ENCODE measurements at places on chromosomes 12 and 14.

- no peaks in the 10 kb centered on the region for H3K27me3 ChIP-seq
- H3K4me3 ChIP-seq: no peak overlapping the region
- H3K27ac ChIP-seq: no peak overlapping the region
- no peaks in the 10 kb centered on the region for H3K36me3 ChIP-seq
Observed at GRCh38 chr14:76236172-76237130, 84.7 kb downstream of the GPATCH2L start.

- H3K4me1 ChIP-seq: no peaks in the 10 kb centered on the region
- no peaks in the 10 kb centered on the region for H3K27me3 ChIP-seq
- H3K27ac ChIP-seq: no peak overlapping the region
- no peak overlapping the region for H3K4me3 ChIP-seq
- DNase-seq: no peak
- no peaks in the 10 kb centered on the region for H3K36me3 ChIP-seq
Observed at GRCh38 chr14:76100236-76100635, 51.5 kb upstream of the GPATCH2L start.

DNA sequence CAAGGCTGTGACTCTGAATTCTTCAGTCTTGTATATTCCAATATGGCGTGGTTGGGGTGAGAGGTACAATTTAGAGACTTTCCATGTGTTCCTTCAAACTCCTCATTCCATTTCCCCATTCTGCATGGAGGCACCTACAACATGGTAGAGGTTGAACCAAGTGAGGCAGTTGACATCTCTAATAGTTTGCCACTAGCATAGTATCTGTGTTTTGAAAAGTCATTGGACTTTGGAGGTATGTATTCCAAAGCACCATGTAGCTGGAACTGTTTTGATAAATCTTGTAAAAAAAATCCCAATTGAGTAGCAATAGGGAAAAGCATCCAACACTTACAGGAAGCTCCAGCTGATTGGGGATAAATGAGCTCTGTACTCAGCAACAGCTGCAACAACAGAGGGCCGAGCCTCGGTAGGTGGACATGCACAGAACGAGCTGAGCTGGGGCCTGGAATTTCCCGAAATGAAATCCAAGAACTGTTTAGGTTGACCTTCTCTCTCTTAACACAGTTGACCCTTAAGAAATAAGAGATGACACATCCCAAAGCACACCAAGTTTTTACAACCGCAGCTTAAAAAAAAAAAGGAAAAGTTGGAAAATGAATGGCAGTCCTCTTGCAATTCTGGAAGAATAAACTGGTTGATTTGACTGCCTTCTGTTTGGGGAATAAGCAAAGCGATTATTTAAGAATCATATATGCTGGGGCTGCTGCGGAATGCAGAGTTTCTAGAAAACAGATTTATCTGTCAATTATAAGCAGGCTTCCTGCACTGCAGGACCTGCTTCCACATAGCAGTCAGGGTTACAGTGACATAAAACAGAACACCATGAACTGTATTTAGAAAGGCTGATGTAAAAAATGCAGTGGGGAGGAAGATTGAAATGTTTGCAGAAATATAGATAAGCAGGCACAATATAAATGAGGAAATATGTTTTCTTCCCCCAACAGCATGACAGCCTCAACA is 194.6 kb upstream of the KRR1 start:
- no peaks in the 10 kb centered on the region for H3K27me3 ChIP-seq
- no peak overlapping the region for H3K4me3 ChIP-seq
- no peaks in the 10 kb centered on the region for H3K36me3 ChIP-seq
- no peaks in the 10 kb centered on the region for H3K4me1 ChIP-seq

- H3K4me1 ChIP-seq: no peaks in the 10 kb centered on the region
- DNase-seq: no peak
- no peaks in the 10 kb centered on the region for H3K36me3 ChIP-seq
- H3K4me3 ChIP-seq: no peak overlapping the region
- no peaks in the 10 kb centered on the region for H3K27me3 ChIP-seq
- H3K27ac ChIP-seq: no peak overlapping the region
Observed at GRCh38 chr12:71942703-71943102, 4.1 kb downstream of the TPH2 start.

GRCh38 chr12:104060791-104061190 is 3.5 kb upstream of the HCFC2 start:
- no peak overlapping the region for H3K27ac ChIP-seq
- no peaks in the 10 kb centered on the region for H3K36me3 ChIP-seq
- no peak overlapping the region for H3K4me3 ChIP-seq
- DNase-seq: no peak
- no peaks in the 10 kb centered on the region for H3K27me3 ChIP-seq

DNA sequence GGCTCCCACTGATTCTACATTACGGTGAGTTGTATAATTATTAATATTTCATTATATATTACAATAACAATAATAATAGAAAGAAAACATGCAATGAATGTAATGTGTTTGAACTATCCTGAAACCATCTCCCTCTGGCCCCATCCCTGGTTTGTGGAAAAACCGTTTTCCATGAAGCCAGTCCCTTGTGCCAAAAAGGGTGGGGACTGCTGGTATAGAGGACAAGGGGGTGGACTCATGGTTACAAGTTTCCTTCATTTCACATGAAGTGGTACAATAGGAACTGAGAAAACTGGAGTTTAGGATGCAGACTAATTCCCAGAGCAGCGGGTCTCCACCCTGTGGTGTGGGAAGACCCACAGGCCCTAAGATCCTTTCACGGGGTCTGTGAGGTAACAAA is 3.0 kb upstream of the C1RL start:
- DNase-seq: no peak
- H3K27me3 ChIP-seq: no peaks in the 10 kb centered on the region
- no peak overlapping the region for H3K4me3 ChIP-seq
- H3K36me3 ChIP-seq: no peaks in the 10 kb centered on the region

GRCh38 chr12:95070378-95070777 is 3.0 kb downstream of the NR2C1 start:
- no peak overlapping the region for H3K4me3 ChIP-seq
- DNase-seq: no peak
- no peaks in the 10 kb centered on the region for H3K27me3 ChIP-seq
- no peaks in the 10 kb centered on the region for H3K36me3 ChIP-seq
- no peak overlapping the region for H3K27ac ChIP-seq

DNA sequence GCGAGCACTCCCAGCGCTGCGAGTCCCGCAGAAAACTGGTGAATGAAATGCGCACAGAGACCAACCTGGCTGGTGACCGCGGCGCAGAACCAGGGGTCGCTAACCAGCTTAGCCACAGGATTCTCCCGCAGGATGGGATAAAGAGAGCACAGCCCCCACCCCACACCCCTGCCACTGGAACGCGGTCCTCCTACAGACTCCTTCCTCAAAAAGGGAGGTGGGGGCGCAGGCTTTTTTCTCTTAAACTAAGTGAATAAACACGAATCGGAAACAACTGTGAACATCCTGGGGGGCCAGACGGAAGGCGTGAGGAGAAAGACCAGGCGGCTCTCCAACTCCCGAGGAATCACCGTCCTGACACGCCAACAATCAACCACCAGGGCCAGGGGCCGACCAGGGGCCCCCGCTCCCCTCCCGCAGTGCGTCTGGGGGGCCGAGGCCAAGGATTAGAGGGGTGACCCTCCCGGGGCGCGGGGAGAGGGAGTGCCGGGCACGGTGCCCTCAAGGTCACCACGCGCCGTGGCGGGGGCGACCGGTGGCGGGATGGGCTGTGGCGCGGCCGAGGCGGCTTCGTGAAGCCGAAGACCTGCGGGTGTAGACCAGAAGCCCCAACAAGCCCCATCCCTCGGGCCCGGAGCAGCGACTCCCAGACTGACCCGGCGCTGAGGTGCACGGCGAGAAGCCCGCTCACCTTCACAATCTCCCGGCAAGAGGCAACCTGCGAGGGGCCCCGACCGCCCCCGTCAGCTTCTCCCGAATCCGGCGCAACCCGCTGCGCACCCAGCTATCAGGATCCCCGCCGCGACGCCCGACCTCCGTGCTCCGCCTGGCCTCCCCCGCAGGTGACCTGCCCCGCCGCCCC is 704 bp downstream of the ATP2B1 start:
- peak; percentile 46 for DNase-seq
- H3K27me3 ChIP-seq: no peaks in the 10 kb centered on the region
- no peaks in the 10 kb centered on the region for H3K36me3 ChIP-seq
- H3K4me1 ChIP-seq: peaks cover 4% of the 10 kb centered on the region
- peak overlapping the region; percentile 86 for H3K4me3 ChIP-seq
- peak overlapping the region; percentile 99 for H3K27ac ChIP-seq

- H3K27me3 ChIP-seq: no peaks in the 10 kb centered on the region
- no peak overlapping the region for H3K27ac ChIP-seq
- no peak for DNase-seq
- H3K36me3 ChIP-seq: no peaks in the 10 kb centered on the region
- H3K4me1 ChIP-seq: no peaks in the 10 kb centered on the region
Observed at GRCh38 chr12:24864796-24865125, 84.1 kb downstream of the BCAT1 start.

- no peak overlapping the region for H3K4me3 ChIP-seq
- DNase-seq: no peak
- no peaks in the 10 kb centered on the region for H3K36me3 ChIP-seq
- H3K27ac ChIP-seq: no peak overlapping the region
- no peaks in the 10 kb centered on the region for H3K4me1 ChIP-seq
Observed at GRCh38 chr14:51331486-51332367, 91.7 kb downstream of the TMX1 start.

DNA sequence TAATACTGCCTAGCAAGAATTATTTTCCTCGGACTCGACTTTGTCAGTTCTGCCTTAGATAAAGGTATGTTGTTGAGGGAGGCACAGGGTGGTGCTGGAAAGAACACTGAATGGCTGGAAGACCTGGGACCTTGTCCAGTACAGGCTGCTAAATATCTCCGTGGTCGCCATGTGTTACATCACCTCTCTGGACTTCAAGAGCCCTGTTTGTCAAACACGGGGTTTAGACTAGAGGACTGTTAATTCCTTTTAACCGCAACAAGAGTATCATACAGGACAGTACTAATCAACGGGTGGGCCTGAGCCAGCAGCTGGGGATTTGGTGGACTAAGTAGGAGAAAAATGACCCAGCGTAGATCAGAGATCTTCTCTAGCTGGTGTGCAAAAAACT is 476.3 kb downstream of the LRIG3 start:
- H3K4me1 ChIP-seq: no peaks in the 10 kb centered on the region
- DNase-seq: peak; percentile 36
- no peaks in the 10 kb centered on the region for H3K27me3 ChIP-seq
- H3K27ac ChIP-seq: no peak overlapping the region

DNA sequence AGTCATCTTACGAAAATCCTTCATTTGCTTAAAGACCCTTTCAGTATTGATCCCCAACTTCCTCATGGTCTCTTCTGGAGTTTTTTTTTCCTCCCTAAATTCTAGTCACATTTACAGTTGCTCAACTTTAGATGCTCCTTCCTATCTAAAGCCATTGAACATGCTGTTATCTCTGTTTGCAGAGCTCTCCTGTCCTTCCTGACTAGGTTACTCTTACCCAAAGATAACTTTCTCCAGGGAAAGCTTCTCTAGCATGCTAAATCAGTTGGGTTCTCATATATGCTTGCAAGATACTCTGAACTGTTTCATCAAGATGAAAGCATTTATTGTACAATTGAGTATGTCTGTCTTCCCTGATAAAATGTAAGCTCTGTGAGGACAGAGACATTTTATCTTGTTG is 1.8 kb upstream of the RAB21 start:
- H3K27ac ChIP-seq: no peak overlapping the region
- no peak for DNase-seq

DNA sequence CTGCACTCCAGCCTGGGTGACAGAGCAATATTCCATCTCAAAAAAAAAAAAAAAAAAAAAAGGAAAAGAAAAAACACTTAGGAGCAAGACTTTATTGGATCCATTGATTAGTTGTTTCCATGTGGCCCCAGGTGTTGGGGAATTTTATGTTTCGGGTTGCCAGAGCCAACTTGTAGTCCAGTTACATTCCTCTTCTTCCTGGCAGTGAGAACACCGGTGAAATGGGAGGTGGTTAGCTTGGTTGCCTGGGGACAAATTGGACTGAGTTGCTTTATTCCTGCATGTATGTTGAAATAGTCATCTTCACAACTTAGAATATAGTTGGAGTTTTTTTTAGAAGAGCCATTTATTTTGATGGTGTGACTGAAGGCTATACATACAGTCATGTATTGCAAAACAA is 12.6 kb downstream of the RCOR1 start:
- H3K27ac ChIP-seq: no peak overlapping the region
- DNase-seq: no peak
- no peaks in the 10 kb centered on the region for H3K36me3 ChIP-seq
- no peaks in the 10 kb centered on the region for H3K4me1 ChIP-seq
- H3K4me3 ChIP-seq: no peak overlapping the region
- no peaks in the 10 kb centered on the region for H3K27me3 ChIP-seq

- no peaks in the 10 kb centered on the region for H3K27me3 ChIP-seq
Observed at GRCh38 chr14:85439696-85440328, 90.1 kb upstream of the FLRT2 start.

GRCh38 chr14:78764645-78765044 is 594.5 kb downstream of the NRXN3 start:
- no peaks in the 10 kb centered on the region for H3K27me3 ChIP-seq
- no peak overlapping the region for H3K27ac ChIP-seq
- H3K4me1 ChIP-seq: no peaks in the 10 kb centered on the region
- no peak overlapping the region for H3K4me3 ChIP-seq

DNA sequence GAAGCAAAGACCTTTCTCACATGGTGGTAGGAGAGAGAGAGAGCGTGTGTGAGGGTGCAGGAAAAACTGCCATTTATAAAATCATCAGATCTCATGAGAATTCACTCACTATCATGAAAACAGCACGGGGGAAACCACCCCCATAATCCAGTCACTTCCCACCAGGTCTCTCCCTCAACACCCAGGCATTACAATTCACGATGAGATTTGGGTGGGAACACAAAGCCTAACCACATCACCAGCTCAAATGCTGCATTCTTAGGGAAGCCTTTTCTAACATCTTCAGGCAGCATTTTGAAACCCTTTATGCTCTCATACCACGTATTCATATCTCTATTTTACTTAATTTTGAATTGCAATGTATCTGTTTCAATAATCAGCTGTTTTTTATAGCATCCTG is 165.9 kb downstream of the TMTC3 start:
- no peaks in the 10 kb centered on the region for H3K4me1 ChIP-seq
- no peak overlapping the region for H3K4me3 ChIP-seq
- no peak for DNase-seq
- no peaks in the 10 kb centered on the region for H3K36me3 ChIP-seq

GRCh38 chr14:103806805-103807204 is 40.6 kb downstream of the PPP1R13B start:
- H3K4me3 ChIP-seq: no peak overlapping the region
- no peaks in the 10 kb centered on the region for H3K4me1 ChIP-seq
- no peaks in the 10 kb centered on the region for H3K36me3 ChIP-seq
- H3K27me3 ChIP-seq: no peaks in the 10 kb centered on the region

- no peak overlapping the region for H3K27ac ChIP-seq
- H3K4me1 ChIP-seq: peaks cover 3% of the 10 kb centered on the region
- no peaks in the 10 kb centered on the region for H3K36me3 ChIP-seq
- DNase-seq: no peak
- H3K4me3 ChIP-seq: no peak overlapping the region
- H3K27me3 ChIP-seq: peaks cover 48% of the 10 kb centered on the region
Observed at GRCh38 chr14:88326352-88327103, 3.5 kb upstream of the KCNK10 start.

DNA sequence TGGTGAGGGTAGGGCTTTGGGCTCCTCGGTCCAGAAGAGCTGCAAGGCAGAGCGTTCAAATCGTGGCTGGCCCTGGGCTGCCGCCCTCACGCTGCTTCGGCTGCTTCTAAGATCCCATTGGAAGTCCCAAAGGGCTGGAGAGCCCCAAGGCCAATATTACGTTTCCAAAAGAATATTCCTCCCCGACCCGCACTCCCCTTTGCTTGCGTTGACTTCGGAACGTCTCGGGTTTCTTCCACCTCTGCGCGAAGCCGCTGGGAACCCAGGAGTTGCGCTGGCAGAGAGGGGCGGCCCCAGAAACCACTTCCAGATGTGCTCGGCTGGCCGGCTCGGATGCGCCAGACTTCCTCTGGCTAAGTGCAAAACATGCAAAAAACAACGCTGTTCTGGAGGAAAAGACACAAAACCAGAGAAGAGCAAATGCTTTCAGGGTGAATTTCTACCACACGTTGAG is at the start of gene GLT8D2:
TSS of gene GLT8D2 (minus strand) at position 285 of the 454 bp plus-strand sequence. CDS start 30,539 bp downstream, outside the sequence.
- no peaks in the 10 kb centered on the region for H3K4me1 ChIP-seq
- H3K36me3 ChIP-seq: no peaks in the 10 kb centered on the region
- H3K27me3 ChIP-seq: peaks cover 4% of the 10 kb centered on the region
- peak within 1 kb of the TSS; percentile 31 for H3K4me3 ChIP-seq
- DNase-seq: peak; percentile 24

Data from colonic mucosa (tissue), 4 donors.